Activated CD4-positive, alpha-beta T cell treated with anti-CD3 and anti-CD28 coated beads, Interleukin-2, Interleukin-4, amounts not matched to agents 100 ng/mL and 50 ng/mL, durations not matched to agents 16 hours and 8 hours (primary cell): ENCODE measurements at places on chromosomes 6 and 20.

DNA sequence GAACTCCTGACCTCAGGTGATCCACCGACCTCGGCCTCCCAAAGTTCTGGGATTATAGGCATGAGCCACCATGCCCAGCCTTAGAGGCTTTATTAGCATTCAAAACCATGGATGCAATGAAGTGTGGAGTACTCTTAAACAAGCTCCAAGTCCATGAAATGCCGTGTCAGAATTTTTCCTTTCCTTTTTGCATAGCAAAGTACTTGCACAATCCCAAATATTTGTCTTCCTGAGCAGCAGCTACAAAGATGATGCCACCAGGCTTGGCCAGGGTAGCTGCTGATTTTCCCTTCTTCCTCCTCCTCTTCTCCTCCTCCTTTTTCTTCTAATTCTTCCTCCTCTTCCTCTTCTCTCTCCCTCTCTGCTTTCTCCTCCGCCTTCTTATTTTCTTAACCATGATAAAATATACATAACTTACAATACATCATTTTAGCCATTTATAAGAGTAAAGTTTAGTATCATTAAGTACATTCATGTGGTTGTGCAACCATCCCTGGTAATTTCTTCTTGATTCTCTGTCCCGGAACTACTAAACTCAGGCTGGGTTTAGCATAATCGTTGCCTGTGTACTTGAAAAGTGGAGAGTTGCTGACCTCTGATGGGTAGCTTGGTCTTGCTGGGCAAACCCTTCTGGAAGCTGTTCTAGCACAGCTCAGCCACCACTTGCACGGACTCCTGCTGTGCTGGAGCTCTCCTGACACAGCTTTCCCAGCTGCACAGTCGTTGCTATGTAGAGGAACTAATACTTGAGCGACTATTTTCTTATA is 20.3 kb downstream of the MUCL3 start:
- no peak for DNase-seq

DNA sequence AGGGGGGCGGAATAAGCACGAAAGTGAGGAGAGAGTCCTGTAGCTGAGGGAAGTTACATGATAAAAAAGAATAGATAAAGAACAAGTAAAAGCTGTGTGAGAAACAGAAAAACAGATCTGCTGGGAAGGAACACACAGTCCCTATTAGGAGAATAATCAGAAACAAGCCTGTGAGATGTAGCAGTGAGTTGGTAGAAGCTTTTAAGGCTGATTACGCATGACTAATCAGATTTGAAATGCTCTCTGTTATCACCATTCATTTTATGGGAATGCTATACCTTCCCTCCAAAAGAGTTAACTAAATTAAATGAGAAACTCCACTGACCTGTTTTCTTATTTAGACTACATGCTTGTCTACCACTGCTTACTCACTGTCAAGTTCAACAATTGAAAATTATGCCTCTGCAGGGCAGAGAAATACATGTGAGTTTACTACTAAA is 15.8 kb downstream of the REPS1 start:
- no peak for DNase-seq

- no peak for DNase-seq
Measured at GRCh38 chr20:36271639-36272546, 34.2 kb upstream of the DLGAP4 start.

- DNase-seq = no peak
Measured at GRCh38 chr20:37640600-37641561, 52.9 kb upstream of the CTNNBL1 start.

GRCh38 chr6:68740828-68741500 is 105.9 kb downstream of the ADGRB3 start:
- DNase-seq = no peak

DNA sequence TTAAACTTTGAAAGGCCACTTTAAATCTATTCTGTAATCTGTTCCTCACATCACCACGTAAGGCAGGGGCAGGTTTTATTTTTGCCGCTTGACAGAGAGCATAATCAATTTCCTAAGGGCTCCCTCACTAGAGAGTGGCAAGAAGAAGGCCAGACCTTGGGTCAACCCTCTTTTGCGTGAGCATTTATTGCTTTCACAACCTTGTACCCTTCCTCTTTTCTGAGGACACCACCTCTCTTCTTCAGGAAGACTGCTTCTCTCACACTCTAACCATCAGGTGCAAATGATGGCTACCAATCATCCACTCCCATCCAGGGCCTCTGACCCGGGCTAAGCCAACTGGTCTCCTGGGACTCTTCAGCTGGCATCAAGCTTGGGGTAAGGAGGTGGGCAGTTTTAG is 25.2 kb upstream of the QKI start:
- no peak for DNase-seq

- no peak for DNase-seq
Measured at GRCh38 chr20:46701556-46701955, 7.9 kb upstream of the SLC2A10 start.
